NCI-H524 treated with DMSO at 0.1 percent for 48 hours (cell line): ENCODE measurements at places on chromosomes 5 and 9.

DNA sequence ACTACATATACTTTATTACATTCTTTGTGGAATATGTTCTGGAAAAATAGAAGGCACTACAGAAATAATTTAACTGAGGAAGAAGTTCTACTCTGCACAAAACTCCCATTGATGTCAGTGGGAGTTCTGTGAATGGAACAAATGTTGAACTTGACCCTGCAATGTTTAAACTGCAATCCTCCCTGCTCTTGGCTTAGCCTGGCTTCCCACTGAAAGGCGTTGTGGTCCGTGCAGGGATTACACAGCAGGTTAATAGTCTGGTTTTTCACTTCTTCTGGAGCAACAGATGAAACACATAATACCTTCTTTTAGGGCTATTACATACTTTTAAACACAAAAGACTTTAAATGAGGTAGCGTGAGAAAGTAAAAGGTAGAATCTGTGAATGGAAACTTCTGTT lies 12.9 kb upstream of the ERBIN start:
- DNase-seq = no peak

DNA sequence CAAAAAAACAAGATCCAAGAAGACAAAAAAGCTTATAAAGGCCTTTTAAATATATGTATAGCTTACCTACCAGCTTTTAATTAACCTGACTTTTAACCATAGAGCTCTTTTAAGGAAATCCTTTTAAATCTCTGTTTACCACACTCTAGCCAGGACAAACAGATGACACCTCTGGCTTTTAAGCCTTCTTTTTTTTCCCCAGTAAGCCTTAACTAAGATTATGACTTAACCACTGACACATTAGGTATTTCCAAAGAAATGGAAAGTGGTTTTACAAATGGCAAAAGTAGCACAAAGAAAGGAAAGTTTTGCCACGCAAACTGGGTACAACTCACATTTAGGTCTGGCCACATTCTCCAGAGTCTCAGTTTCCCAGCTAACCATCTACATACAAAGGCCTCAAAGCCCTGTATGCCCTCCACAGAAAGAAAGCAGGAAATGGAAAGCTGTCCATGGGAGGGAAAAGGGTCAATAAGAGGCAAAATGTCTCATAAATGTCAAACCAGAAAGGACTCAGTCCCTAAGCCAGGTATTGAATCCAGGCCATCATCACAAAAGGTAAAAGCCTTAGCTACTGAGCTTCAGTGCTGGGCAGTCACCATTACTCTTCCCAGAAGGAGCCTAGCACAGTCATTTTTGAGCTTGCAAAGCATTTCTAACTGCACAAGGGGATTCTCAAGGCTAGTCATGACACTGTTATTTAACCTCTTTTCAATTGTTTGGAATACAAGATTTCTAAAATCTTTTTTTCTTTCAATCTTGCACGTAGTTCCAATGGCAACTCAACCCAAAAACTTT lies 19.7 kb downstream of the TMEM161B start:
- no peak for DNase-seq

DNA sequence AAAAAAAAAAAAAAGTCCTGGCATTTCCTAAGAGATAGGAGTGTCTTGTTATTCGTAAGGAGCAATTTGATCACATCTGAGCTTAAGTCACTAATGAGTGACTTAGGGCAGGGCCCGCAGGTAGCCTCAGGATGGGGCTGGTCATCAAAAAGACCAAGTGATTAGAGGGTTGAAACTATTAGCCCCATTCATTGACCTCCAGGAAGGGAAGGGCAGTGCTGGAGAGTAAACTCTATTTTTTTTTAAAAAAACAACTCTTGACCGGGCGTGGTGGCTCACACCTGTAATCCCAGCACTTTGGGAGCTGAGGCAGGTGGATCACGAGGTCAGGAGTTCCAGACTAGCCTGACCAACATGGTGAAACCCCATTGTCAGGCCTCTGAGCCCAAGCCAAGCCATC lies 46.2 kb upstream of the IQGAP2 start:
- DNase-seq = no peak

DNA sequence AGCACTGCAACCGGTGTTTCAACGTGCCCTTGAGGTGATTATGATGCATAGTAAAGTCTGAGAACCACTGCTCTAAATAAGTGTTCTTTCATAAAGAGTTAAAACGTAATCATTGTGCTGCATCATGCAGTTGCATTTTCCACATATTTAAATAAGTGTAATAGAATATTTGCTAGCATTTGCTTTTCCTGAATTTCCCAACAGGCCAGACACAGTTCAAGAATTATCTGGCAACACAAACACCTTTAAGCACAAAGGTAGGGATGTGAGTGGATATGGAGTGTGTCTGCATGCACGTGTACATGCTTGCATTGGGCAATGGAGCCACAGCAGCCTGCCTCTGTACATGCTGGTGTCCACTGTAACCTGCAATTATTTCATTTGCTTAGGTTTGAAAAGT lies 193.6 kb upstream of the PIK3R1 start:
- no peak for DNase-seq

DNA sequence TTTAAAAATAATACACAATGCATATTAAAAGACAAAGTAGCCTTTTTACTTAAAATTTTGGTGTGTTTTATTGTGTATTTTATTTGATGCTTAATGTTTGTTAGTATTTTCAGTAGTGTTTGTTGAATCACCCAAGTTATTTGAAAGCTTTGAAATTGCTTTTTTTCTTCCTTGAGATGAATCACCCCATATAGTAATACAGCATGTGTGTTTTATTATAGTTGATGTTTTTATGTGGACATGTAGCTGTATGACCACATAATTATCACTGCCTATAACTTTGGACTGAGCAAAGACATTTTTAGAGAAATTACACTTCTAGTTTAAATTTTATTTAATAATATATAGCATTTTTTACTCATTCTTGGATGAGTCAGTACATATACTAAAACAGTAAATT lies 18.0 kb downstream of the FAM174A start:
- no peak for DNase-seq

DNA sequence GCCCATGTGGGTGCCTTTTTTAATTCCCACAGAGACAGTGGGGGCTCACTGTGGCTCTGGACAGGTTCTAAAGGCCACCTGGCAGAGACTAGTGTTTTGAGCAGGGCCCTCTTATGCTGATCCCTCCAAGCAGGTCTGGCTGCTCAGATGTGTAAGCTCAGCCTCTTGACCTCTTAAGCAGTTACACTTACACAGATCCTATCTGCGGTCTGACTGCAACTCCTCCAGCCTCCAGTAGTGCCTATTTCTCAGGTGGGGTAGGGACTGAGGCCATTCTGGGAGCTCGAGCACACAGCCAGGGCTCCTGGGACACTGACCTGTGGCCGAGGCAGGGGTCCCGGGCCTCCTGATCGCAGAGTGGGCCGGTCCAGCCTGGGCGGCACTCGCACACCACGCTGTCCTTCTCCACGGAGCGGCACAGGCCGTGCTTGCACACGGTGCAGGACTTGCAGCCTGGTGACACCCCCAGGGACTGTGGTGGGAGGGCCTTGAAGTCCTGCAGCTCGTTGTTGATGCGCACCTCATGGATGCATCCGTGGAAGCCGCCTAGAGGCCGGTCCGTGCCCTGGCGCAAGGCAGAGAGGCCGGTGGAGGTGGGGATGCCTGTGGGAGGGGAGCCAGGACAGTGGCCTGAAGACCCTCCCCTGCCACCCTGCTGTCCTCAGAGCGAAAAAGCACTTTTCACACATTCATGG lies 91.9 kb upstream of the PANK3 start:
- DNase-seq = peak; percentile 8

GRCh38 chr5:10745133-10745532 lies 15.9 kb downstream of the DAP start:
- no peak for DNase-seq

GRCh38 chr9:121169094-121169601 lies 32.5 kb downstream of the RAB14 start:
- no peak for DNase-seq

GRCh38 chr9:25310961-25311360 lies 367.3 kb downstream of the TUSC1 start:
- no peak for DNase-seq

GRCh38 chr9:38171926-38172325 lies 102.9 kb upstream of the SHB start:
- DNase-seq = no peak

GRCh38 chr5:2399804-2400203 lies 351.7 kb downstream of the IRX2 start:
- no peak for DNase-seq

DNA sequence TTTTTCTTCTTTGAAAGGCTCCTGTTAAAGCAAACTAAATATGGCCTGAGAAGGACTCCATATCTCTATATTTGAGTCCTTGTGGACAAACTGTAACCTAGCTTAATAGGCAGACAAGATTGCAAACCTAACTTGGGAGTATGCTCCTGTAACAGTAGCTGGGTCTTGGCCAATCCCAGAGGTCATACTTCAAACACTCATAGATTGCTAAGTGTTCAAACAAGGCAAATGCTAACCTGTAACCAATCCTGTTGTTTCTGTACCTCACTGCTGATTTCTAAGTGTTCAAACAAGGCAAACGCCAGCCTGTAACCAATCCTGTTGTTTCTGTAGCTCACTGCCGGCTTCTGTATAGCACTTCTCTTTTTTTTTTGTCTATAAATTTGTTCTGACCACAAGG lies 50.6 kb upstream of the CLK4 start:
- DNase-seq = no peak

DNA sequence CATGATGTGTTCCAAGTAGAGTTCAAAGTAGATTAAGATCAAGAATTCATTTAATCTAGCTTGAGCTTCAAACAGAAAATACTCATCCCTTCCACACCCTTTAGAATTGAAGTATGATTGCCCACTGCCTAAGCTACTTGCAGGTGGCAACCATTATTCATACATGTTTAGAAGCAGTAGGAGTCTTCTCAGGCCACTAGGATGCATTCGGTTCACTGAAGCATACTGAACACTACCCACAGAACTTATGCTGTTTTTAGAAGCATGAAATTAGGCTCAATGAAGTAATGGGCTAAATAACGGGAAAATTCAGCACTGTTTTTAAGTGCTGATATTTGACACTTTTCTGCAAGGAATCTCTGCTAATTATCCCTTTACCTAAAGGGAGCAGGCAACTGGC lies 263.4 kb downstream of the DEPDC1B start:
- DNase-seq = no peak

DNA sequence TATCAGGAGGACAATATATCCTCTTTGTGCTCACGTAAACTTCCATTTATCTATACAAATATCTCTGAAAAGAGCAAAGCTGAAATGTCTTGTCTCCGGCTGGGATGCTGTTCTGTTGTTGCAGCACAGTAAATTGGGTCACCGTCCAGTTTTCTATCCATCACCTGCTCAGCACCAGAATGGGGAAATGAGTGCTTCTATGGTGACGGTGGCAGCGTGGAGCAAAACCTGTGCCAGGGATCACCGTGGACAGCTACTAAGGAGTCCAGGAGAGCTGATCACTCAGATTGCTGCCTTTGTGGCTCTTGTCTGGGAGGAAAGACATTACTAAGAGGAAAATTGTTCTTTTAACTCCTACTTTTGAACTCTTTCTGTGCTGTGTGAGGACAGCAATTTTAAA lies 531.6 kb downstream of the PSAT1 start:
- no peak for DNase-seq

DNA sequence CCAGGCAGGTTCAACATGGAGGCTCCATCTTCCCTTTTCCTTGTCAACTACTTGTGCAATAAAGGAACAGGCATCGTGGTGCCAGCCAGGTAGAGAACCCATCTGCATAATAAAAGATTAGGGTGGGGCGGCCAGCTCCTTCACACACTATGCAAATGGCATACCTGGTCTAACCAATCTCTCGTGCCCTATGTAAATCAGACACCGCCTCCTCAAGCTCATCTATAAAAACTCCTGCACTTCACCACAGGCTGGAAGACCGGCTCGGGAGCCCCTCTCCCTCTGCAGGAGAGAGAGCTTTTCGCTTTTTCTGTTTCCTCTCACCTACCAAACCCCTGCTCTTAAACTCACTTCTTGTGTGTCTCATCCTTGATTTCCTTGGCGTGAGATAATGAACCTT lies 244.3 kb upstream of the PUM3 start:
- no peak for DNase-seq

GRCh38 chr9:122134822-122135528 lies 24.6 kb downstream of the NDUFA8 start:
- DNase-seq = no peak

DNA sequence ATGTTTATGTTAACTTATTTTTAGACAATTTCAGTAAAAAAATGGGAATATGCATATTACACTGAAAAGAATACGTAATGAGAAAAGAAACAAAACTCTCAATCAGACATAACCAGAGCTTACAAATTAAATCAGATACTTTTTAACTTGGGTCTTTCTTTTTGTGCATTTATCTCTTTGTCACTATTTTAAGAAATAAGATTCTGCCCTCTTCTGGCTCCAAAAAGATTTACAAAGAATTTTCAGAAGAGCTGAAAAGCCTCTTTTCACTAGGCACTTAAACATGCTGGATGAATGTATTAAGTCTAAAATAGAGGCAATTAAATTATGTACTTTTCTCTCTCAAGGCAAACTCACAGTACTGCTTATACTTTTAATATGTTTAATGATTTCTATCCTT lies 55.5 kb downstream of the CEP120 start:
- no peak for DNase-seq

- no peak for DNase-seq
Measured at GRCh38 chr5:91703128-91703527, 320.0 kb upstream of the ARRDC3 start.

DNA sequence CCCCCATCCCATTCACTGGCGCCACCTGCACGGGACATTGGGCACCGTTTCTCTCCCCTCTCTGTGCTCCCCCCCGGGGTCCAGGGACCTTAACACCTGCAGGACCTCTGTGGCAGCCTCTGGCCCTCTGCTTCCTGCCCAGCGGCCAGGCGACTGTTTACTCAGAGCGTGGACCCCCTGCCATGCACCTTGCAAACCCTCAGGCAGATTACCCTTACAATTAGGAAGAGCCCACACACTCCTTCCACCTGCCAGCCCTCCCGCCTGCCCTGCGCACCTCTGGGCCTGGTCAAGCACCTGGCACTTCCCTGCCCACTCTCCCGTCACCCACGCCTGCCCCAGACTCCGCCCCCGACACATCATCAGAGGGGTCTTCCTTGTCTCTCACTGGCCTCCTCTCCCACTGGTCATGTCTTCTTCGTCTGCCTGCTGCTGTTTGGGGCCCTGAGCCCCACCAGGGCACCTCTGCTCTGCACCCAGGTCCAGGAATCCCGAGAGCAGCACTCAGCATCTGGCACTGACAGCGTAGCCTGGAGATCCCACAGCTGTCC lies 281.3 kb upstream of the IRX4 start:
- DNase-seq = no peak
